ENCODE measurements at places on chromosomes 11 and 22. TPM values are rescaled to one million over a fixed set of nuclear protein-coding genes. Genes with fewer than 3 reads are reported as not detected.

The CST6 gene
- 89.1 TPM for total RNA-seq

The APLP2 gene
- total RNA-seq, result 548 TPM

The YPEL4 gene
- 0.86 TPM for total RNA-seq

The DNAJB7 gene
- not detected for total RNA-seq

The ASRGL1 gene
- total RNA-seq, result 19.7 TPM

The ALKBH8 gene
- 7.4 TPM for total RNA-seq

The THOC5 gene
- total RNA-seq, result 40.1 TPM

The AHNAK gene
- total RNA-seq, result 296 TPM

The HEPHL1 gene
- total RNA-seq, result not detected

The GLYAT gene
- total RNA-seq, result not detected

The GRK3 gene
- 3.0 TPM for total RNA-seq

The SCGB1D2 gene
- not detected for total RNA-seq

The OR5AL1 gene
- not detected for total RNA-seq

The RCOR2 gene
- 4.8 TPM for total RNA-seq

The PTPRCAP gene
- total RNA-seq, result 3.6 TPM

The FOLR3 gene
- 0.65 TPM for total RNA-seq

The ZC3H7B gene
- 55.6 TPM for total RNA-seq

The GDPD4 gene
- not detected for total RNA-seq

The CENATAC gene
- 13.0 TPM for total RNA-seq

The BEST1 gene
- total RNA-seq, result 0.12 TPM

The OR9I1 gene
- not detected for total RNA-seq

The RABL2B gene
- total RNA-seq, result 15.0 TPM

The C11orf16 gene
- total RNA-seq, result not detected

The OR52H1 gene
- total RNA-seq, result not detected

The PLAAT3 gene
- 68.2 TPM for total RNA-seq

The CCDC116 gene
- 0.29 TPM for total RNA-seq

The SLN gene
- total RNA-seq, result not detected

The PI4KA gene
- total RNA-seq, result 30.5 TPM

The TFIP11 gene
- total RNA-seq, result 17.8 TPM

All from epithelial cell of proximal tubule (primary cell).